Stimulated activated CD4-positive, alpha-beta T cell treated with anti-CD3 and anti-CD28 coated beads, Interleukin-1b, Interleukin-23, amount 100 ng/mL, for 1 hour (primary cell): ENCODE measurements at places on chromosomes 4 and X.

DNA sequence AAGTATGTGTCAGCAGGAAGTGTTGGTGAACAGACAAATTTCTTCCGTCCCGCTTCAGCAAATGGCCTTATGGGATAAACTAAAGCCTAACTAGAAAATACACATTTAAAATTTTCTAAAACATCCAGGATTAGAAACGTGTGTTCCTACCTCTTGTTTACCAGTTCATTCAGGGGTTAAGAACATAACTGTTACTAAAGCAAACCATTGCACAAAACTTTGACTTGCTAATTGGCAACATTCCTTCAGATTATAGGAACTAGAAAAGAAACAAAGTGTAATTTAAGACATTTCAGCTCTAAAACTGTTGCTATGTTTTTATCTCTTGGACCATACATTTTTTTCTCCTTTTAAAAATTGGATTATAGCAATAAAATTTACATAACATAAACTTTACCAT lies 39.5 kb upstream of the CXCL13 start:
- DNase-seq = no peak

- no peak for DNase-seq
Observed at GRCh38 chr4:41217374-41217773, 3.0 kb upstream of the APBB2 start.

DNA sequence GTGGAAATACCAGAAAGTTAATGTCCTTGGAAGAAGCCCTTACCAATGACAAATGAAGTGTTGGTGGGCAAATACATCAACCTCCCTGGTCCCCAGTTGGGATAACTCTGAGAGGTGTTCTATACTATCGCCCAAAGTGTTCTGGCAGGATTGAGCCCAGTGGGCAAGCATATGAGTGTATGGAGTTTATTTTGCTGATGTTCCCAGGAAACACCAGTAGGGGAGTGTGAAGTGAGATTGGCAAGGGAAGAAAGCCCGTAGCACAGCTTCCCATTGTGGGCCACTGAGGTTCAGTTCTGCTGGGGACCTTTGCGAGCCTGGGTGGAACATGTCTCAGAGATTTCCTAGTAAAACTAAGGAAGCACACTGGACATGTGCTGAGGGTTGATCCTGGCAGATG lies 65.1 kb downstream of the ARHGAP6 start:
- no peak for DNase-seq

DNA sequence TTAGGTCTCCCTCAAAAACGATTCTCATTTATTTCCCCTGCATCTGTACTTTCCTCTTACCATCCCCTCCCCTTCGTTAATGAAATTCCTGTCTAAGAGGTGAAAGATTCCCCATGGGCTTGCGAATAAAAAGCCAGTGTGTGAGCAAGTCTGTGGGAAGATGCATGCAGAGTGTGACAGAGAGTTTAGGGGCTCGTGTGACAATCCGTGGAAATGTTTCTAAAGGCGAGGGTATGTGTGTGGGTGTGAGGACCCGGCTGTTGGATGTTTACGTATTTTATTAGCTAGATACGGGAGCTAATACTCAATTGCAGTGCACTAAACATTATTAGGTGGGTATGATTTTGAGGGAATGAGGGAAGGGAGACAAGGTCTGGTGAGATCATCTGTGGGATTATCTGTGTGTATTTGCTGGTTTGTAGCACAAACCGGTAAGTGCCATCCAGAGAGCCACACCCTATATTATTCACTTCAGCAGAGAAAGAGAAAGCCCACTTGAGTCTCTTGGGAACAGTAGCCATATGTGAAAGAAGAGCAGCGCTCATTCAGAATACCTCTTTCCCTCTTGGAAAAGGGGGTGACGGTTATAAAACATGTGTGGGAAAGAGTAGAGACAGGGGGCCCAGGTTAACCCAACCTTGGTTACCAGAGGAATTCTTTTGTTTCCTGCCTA lies 893 bp upstream of the HOPX start:
- no peak for DNase-seq

- DNase-seq = no peak
Observed at GRCh38 chrX:276581-277201, 4.5 kb upstream of the PLCXD1 start.

- no peak for DNase-seq
Observed at GRCh38 chr4:183291070-183291469, 29.0 kb downstream of the CLDN22 start.

DNA sequence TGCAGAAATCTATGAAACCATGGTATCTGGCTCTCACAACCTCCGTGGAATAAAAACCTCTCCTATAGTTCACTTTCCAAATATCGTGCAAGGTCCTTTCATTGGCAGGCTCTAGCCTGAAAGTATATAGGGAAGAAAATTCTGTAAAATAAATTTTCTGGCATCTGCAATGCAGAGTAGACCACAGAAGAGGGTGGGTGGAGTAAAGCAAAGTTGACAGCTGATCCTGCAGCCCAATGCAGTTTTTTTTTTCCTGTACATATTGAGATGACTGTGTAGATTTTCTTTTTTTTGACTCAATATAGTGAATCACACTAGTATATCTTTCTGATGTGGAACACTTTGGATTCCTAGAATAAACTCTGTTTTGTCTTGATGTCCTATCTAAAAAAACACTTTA lies 56.7 kb downstream of the NPY2R start:
- DNase-seq = no peak

- DNase-seq = no peak
Observed at GRCh38 chrX:44828008-44828605, 15.7 kb upstream of the DUSP21 start.

DNA sequence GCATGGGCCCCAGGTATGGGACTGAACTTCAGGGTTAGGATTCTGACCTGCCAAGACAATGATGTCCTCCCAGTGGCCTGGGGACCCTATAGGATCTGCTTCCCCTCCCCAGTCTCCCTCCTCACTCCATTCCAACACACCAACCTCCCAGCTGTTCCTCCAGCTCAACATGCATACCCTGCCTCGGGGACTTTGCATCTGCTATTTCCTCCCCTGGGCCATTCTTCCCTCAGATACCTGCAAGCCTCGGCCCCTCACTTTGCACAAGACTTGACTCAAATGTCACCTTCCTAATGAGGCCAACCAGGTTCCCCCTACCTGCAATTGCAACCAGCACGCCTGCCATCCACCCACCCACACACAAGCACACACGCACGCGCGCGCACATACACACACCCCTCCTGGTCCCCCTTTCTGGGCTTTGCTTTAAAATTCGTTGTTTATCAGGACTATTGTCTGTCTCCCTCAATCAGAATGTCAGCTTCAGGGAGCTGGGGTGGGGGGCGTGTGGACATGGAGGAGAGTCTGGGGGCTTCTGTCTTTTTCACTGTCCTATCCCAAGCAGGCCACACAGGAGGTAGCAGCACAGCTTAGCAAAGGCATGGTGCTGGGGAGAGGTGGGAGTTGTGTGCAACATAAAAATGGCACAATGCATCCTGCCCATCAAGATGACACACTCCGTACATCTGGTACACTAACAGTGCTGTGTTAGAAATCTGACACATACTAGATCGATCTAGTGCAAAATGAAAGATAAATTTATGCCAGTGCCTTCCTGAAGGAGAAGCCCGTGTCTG lies 20.6 kb upstream of the PPP2R2C start:
- no peak for DNase-seq

- DNase-seq = no peak
Observed at GRCh38 chr4:7867701-7868435, 71.8 kb downstream of the AFAP1 start.

DNA sequence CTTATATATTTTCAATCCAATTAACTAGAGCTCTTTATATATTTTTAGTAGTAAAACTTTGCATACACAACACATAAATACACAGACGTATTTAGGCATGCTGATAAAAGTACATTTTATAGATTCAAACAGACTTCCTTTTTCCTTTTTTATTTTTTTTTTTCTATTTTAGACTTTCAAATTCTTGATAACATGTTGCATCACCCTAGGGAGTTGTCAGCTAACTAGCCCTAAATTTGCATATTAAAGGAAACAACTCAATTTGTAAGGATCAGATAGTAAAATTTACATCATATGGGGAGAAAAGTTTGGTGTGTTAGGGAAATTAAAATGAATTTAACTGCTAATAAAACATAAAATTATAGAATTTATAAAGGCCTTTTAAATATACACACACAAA lies 47.4 kb upstream of the APOOL start:
- no peak for DNase-seq

GRCh38 chr4:89617317-89617716 lies 219.6 kb downstream of the SNCA start:
- no peak for DNase-seq

DNA sequence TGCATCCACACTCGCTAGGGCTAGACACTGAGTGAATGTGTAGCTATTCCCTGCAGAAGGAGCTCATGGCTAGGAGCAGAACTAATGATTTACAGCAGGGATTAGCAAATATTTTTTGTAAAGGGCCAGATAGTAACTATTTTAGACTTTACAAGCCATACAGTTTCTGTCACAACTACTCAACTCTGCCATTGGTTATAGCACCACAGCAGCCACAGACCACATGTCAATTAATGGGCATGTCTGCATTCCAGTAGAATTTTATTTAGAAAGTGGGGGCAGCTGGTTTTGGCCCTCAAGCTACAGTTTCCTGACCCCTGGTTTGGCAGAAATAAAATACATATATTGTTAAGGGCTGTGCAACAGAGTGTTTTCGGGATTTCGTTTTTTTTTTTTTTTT lies 192.6 kb downstream of the FRMPD4 start:
- no peak for DNase-seq

- no peak for DNase-seq
Observed at GRCh38 chr4:145554691-145555090, 64.5 kb upstream of the MMAA start.

DNA sequence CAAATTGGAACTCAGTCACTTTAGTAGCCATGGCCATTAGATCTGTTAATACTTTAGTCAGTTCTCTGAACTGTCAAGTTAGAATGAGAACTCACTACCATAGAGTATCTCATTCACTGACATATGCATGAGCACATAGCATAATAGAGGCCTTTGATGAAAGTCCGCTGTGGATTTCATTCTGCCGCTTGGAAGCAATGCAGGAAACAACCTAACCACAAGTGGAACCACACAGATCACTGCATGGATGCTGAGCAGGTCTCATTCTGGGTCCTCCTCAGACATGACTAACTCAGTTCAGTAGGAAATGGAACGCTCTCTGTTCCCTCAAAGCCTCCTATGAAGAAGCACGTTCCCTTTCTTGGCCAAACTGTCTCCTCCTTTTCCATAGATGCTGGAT lies 1624.8 kb upstream of the TENM3 start:
- no peak for DNase-seq

GRCh38 chrX:110212299-110212698 lies 105.6 kb downstream of the AMMECR1 start:
- no peak for DNase-seq

- DNase-seq = no peak
Observed at GRCh38 chrX:48703642-48704481, 7.3 kb downstream of the SUV39H1 start.

DNA sequence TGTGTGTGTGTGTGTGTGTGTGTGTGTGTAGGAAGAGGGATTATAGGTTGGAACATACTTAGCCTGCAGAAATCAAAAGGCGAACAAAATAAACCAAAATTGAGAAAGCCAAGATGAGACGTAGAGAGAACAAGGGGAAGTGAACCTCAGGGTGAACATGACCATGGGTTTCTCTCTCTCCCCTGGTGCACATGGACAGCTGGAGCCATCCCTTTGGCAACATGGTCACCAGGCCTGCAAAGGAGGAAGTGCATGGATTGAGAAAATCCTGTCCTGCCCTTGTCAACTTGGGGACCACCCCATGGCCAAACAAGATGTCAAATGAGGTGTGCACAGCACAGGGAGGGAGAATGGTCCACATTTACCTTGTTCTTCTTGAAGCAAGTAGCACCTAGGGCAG lies 23.1 kb downstream of the LGI2 start:
- DNase-seq = no peak

DNA sequence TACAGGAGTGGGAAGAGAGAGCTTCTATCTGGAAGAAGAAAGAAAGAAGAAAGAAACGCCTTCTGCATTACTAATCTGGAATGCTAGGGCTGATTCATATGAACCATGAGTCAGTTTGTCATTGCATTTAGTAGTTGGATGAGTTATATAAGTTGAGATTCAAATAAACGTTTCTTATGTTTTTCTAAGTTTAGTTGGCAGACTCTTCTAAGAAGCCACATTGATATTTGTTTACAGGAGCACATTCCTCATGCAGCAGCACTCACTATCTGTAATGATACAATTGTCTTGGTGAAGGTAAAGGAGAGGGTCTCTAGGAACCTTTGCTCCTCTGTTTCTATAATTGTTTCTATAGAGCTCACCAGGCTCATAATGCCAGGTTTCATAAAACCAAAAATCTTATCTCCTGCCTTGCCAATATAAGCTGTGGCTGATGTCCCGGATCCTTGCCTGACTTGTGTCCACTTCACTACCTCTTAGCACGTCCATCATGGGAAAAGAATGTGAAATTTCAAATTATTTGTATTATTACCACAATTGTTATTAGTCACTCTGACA lies 39.5 kb downstream of the HOPX start:
- no peak for DNase-seq

- no peak for DNase-seq
Observed at GRCh38 chrX:150525061-150525919, 43.1 kb upstream of the MTM1 start.

DNA sequence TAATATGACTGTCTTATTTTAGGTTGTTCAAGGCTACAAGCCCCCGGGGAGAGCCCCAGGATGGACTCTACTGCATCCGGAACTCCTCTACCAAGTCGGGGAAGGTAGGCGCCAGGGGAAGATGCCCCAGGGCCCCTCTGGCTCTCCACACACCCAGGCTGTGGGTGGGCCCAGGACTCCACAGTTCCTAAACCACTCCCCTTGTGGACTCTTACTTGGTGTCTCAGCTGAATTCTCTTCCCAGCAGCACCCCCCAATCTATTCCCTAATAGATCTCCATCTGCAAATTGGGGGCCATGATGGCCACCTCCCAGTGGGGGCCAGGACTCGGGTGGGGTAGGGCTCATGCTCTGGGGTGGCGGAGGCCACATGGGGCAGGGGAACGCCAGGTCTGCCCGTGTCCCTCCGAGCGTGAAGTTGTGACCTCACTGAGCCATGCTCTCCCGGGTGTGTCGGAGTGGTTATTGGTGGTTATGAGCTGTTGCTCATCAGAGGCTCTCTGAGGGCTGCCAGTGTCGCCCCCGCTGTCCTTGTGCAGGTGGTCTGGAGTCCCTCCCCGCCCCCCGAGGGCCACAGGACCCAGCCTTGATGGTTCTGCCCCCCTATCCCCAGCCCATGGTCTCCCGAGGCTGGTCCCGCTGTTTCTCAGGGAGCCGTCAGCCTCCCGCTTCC lies 11.2 kb upstream of the ADD1 start:
- no peak for DNase-seq

DNA sequence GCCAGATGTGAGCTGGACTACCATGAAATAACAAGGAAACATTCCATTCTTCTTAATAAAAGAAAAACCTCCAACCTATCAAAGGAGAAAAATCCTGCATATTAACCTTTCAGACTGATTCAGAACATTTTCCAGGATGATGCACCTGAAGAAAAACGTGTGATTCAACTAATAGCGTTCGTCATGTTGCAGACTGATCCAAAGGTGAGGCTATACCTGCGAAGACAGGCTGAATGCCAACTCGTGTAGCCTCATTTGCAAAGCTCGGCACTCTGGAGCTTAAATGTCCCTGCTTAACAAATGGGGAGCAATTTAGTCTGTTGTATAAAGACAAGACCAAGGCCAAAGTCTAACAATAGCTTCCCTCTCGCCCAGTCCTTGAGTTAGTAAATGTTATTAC lies 172.0 kb upstream of the NOCT start:
- DNase-seq = no peak
